ENCODE measurements at places on chromosomes 5 and 9.
A peak's percentile ranks its signal among the peaks of the same experiment; 100 is the strongest.

GRCh38 chr5:180641566-180641900 is 7.9 kb downstream of the FLT4 start:
- H3K4me1 ChIP-seq, result peaks cover 4% of the 10 kb centered on the region
- no peaks in the 10 kb centered on the region for H3K36me3 ChIP-seq
- no peak for DNase-seq
- H3K27ac ChIP-seq, result no peak overlapping the region
- peaks cover 28% of the 10 kb centered on the region for H3K27me3 ChIP-seq

DNA sequence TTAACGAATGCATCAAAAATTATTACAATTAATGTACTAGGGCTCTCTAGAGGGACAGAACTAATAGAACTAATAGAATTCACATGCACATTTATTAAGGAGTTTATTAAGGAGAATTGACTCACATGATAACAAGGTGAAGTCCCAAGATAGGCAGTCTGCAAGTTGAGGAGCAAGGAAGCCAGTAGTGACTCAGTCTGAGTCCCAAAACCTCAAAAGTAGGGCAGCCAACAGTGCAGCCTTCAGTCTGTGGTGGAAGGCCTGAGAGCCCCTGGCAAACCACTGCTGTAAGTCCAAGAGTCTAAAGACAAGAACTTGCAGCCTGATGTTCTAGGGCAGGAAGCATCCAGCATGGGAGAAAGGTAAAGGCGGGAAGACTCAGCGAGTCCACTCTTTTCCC is 633.8 kb downstream of the SEMA5A start:
- no peak overlapping the region for H3K4me3 ChIP-seq
- no peaks in the 10 kb centered on the region for H3K27me3 ChIP-seq
- no peak for DNase-seq
- H3K4me1 ChIP-seq, result no peaks in the 10 kb centered on the region
- H3K27ac ChIP-seq, result no peak overlapping the region

DNA sequence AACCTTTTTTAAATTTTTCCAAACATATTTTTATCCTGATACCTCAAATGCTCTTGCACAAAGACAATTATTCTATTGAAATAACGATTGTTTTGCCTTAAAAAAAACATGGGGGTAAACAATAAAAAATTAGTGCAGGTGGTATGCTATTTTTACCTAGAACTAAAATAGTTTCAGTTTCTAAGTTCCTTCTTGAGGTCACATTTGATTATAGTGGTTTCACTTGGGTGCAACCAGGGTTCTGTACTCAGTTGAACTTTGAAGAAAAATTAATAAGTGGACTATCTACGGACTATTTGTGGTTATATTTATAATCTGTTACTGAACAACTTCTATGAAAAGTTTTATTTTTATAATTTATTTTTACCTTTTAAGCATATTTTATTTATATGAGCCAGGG is 387.1 kb upstream of the IZUMO3 start:
- no peaks in the 10 kb centered on the region for H3K36me3 ChIP-seq
- no peaks in the 10 kb centered on the region for H3K27me3 ChIP-seq
- H3K4me3 ChIP-seq, result peak overlapping the region; percentile 22
- H3K27ac ChIP-seq, result no peak overlapping the region

DNA sequence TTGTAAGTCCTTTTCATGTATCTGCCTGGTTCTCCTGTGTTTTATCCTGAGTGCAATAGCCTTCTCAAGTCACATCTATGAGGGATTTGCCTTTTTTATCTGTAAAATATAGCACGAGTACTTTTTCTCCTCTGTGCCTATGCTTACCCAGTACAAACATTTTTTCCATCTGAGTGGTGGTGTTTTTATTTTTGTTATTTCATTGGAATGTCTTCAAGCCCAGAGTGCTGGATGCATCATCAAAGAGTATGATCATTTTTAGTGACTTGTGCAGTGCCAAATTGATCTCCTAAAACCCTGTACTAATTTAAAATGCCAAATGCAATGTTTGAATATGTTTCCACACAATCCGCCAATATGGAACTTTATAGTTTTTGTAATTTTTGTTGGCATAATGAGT is 86.1 kb downstream of the TLE4 start:
- H3K27me3 ChIP-seq, result no peaks in the 10 kb centered on the region
- no peak overlapping the region for H3K27ac ChIP-seq
- peaks cover 25% of the 10 kb centered on the region for H3K36me3 ChIP-seq
- no peak for DNase-seq
- H3K4me3 ChIP-seq, result no peak overlapping the region

GRCh38 chr9:92480291-92480771 is 2.0 kb downstream of the ASPN start:
- no peaks in the 10 kb centered on the region for H3K27me3 ChIP-seq
- peaks cover 4% of the 10 kb centered on the region for H3K36me3 ChIP-seq
- H3K4me3 ChIP-seq, result no peak overlapping the region
- H3K4me1 ChIP-seq, result peaks cover 7% of the 10 kb centered on the region

GRCh38 chr5:126280846-126281245 is 142.4 kb upstream of the GRAMD2B start:
- H3K27ac ChIP-seq, result no peak overlapping the region
- DNase-seq, result no peak
- no peaks in the 10 kb centered on the region for H3K4me1 ChIP-seq
- no peaks in the 10 kb centered on the region for H3K36me3 ChIP-seq
- H3K4me3 ChIP-seq, result no peak overlapping the region

DNA sequence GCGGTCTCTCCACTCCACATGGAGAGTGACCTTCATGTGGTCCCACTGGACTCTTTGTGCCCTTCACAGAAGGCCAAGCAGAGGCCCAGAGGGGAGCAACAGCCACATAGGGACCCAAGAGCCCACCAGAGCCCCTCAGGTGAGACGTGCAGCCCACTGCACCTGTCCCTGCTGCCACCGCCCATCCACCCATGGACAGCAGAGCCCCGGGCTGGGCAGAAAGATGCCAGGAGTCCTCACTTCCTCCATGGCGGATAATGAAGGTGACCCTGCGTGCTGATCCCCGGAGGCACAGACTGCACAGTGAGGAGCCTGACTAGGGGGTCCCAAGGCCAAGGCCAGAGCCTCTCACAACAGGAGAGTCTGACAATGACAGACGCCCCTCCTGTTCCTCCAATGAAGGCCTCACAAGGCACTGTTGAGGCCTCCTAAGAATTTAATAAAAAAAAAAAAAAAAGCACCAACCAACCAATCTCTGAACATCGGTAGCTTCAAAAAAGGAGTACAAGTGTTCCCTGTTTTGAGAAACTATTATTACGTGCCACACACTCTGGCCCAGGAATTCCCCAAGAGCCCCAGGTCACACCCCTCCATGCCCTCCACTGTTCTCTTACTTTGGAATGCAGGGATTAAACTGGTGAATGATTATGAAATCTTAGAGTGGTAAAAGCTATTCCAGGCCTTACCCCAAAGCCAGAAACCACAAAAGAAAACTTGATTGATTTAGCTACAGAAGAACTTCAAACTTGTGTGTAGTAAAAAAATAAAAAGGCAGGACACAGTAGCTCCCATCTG is 2.8 kb upstream of the PPP1R26 start:
- DNase-seq, result no peak
- H3K27ac ChIP-seq, result no peak overlapping the region
- H3K27me3 ChIP-seq, result peaks cover 38% of the 10 kb centered on the region
- H3K36me3 ChIP-seq, result peaks cover 3% of the 10 kb centered on the region

- peaks cover 5% of the 10 kb centered on the region for H3K27me3 ChIP-seq
- H3K4me1 ChIP-seq, result no peaks in the 10 kb centered on the region
- no peak for DNase-seq
- no peaks in the 10 kb centered on the region for H3K36me3 ChIP-seq
- no peak overlapping the region for H3K4me3 ChIP-seq
Observed at GRCh38 chr5:10892147-10892910, 131.3 kb upstream of the DAP start.

DNA sequence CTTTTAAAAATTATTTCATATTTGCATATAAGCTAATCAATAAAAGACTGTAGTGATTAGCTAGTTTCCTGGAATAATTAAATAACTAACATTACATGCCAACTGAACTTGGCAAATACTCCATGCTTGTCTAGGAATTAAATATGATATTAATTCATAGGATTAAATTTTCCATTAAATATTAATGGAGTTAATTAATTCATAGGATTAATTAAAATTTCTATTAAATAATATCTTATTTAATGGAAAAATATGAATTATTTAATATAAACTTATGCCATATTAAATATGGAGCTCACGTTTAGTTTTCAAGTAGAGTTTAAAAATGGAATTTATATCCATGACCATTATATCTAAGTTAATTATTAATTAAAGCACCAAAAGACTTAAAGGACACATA is 517.8 kb upstream of the DAB2 start:
- no peak overlapping the region for H3K4me3 ChIP-seq
- DNase-seq, result no peak
- H3K36me3 ChIP-seq, result no peaks in the 10 kb centered on the region

- H3K4me1 ChIP-seq, result peaks cover 7% of the 10 kb centered on the region
- peak; percentile 26 for DNase-seq
- no peak overlapping the region for H3K27ac ChIP-seq
- no peaks in the 10 kb centered on the region for H3K36me3 ChIP-seq
- peaks cover 59% of the 10 kb centered on the region for H3K27me3 ChIP-seq
- H3K4me3 ChIP-seq, result no peak overlapping the region
Observed at GRCh38 chr9:135343837-135344522, 135.6 kb upstream of the PPP1R26 start.

DNA sequence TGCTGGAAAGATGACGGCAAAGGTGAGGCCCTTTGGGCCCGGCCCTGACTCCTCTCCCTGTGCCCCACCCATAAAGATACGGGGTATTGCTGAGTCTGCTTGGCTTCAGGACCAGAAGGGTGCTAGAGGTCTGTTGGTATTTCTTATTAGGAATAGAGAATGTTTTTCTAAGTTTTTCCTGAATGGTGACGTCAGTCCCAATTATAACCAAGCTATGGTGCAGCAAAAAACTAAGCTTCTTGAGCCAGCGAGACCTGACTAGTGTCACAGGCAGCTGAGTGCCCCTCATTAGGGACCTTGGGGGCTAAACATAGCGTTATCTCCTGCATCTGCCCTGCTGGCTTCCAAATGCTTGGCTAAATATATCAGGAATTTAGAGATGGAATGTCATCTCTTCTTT is 151.0 kb upstream of the TBC1D2 start:
- H3K4me1 ChIP-seq, result peaks cover 13% of the 10 kb centered on the region
- H3K36me3 ChIP-seq, result no peaks in the 10 kb centered on the region
- no peak overlapping the region for H3K27ac ChIP-seq
- no peak overlapping the region for H3K4me3 ChIP-seq
- no peaks in the 10 kb centered on the region for H3K27me3 ChIP-seq

DNA sequence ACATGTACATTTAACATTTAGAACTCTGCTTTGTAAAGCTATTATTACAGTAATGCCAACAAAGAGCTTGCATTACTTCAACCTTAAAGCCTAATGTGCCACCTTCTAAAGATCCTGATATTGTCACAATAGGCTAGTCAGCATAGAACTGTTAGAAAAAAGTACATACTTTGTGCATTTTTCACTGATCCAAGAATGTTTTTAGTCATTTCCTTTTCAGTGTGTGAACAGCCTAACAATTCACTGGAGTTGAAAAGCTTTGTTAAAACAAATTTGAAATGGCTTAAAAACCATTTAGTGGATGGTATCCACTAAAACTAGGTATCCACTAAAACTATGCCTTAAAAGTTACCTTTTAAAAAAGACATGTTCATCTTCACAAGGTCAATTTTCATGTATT is 4.5 kb downstream of the RPS6 start:
- H3K4me3 ChIP-seq, result no peak overlapping the region
- H3K27ac ChIP-seq, result peak overlapping the region; percentile 73
- no peak for DNase-seq
- no peaks in the 10 kb centered on the region for H3K27me3 ChIP-seq
- H3K36me3 ChIP-seq, result peaks cover 71% of the 10 kb centered on the region

- H3K4me1 ChIP-seq, result no peaks in the 10 kb centered on the region
- no peaks in the 10 kb centered on the region for H3K27me3 ChIP-seq
- H3K4me3 ChIP-seq, result no peak overlapping the region
- H3K36me3 ChIP-seq, result peaks cover 33% of the 10 kb centered on the region
Observed at GRCh38 chr9:101571114-101571513, 23.7 kb downstream of the PPP3R2 start.

DNA sequence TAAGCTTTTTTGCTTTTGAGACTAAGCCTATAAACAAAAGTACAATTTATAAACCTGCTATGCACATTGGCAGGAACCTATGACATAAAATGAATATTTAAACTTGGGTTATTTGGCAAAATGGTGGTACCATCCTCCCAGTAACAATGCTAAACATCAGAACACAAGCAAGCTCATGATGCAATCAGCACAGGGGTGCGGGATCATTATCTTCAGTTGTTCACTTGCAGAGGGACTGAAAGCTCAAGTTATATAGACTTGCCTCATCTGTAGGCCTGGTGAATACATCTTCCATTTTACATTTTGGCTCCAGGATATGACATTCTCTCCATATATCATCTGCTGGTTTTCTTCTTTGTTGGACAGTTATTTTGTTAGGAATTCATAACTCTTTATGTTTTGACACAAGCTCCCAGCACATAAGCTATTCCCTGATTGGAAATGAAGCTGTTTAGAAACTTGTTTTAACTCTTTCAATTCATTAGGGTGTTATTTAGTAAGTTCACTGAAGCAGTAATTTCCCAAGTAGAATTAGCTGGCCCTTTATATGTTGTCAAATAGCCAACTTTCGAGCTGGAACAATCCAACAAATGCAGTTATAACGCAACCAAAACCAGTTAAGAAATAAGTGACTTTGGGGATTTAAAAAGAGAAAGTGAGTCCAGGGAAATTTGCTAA is 124.7 kb upstream of the LIFR start:
- no peaks in the 10 kb centered on the region for H3K36me3 ChIP-seq
- H3K4me3 ChIP-seq, result no peak overlapping the region
- H3K27ac ChIP-seq, result no peak overlapping the region
- peaks cover 6% of the 10 kb centered on the region for H3K27me3 ChIP-seq
